ENCODE measurements at places on chromosomes 16 and 17.

DNA sequence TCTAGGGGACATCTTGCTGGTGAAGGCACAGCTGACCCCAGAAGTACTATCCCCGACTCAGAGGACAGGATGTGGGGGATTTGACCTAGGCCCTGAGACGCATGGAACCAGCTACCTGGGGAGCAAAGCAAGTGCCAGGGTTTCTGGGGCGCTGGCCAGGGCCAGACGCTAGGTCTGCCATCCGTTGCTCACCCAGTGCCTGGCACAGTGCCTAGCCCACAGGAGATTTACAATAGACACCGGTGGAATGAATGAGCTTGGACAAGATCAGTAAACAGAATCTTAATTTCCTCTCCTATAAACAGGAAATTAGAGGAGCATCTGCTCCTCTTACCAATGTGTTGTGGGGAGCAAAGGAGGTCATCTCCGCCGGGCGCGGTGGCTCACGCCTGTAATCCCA, 5.0 kb downstream of the RPRML start:
- DNase-seq: no peak

- no peak for DNase-seq
These were observed 35.0 kb downstream of the MAPT start for GRCh38 chr17:45929344-45929743.

DNA sequence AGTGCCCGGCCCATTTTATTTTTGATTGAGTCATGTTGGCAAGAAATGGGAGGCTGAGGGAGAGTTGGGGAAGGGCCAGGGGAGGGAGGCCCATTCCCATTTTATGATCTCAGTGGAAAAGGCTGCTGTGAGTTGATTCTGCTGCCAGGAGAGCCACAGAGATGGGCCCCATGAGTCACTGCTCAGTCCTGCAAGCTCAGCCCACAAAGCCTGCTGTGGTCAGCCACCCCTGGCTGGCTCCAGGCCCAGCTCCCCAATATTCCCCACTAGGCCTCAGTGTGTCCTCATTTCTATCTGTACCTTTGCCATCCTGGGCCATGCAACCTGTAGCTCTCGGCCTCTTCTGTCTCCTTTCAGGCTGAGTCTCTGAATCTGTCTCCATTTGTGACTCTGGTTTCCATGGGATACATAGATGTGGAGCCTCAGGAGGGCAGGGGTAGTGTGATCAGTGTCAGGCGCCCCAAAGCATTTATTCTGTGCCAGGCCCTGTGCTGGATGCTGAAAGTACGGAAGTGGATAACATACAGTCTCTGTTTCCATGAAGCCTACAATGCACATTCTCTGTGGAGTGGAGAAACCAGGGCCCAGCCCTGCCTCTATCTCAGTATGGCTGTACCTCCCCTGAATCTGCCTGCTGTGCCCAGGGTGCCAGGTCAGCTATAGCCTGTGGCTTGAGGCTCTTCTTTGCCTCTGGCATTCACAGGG, 1.9 kb upstream of the PLEKHG4 start:
- DNase-seq: peak; percentile 98

DNA sequence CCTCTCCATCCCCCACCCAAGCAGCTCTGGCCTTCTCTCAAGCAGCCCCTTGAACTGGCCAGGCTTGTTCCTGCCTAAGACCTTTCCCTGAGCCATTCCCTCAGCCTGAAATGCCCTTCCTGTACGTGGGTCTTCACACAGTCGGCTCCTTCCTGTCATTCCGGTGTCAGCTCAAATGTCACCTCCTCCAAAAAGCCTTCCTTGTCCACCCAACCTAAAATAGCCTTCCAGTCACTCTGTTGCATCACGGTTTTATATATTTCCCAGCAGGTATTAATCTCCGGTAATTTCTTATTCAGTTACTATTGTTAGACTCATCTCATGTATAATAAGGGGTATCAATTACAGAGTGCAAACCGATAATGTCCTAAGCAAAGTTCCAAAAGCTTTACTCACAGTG, 51.8 kb downstream of the C17orf67 start:
- DNase-seq: no peak

DNA sequence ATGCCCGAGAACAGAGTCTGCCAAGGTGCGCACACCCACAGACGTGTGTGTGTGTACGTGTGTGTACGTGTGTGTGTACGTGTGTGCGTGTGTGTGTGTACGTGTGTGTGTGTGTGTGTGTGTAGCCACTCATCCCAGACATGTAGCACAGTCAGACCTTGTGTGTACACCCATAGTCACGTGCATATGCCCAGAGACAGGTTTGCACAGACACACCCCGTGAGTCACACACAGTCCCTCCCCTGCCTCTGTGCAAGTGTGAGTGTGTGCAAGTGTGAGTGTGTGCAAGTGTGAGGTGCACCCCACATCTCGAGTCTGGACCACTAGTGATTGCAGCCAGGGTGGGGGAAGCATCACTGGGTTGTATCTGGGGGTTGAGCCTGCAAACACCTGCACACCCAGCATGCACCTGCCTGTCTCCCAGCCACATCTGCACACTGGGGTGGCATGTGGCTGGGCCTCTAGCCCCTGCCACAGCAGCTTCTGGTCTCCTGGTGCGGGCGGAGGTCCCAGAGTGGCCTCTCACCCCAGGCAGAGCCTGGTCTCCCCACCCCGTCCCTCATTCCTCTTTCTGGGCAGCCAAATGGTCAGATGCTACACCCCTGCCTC, 23.6 kb downstream of the BAHCC1 start:
- no peak for DNase-seq

All from AG20443 (cell line).